ENCODE measurements at places on chromosomes 1 and 21.

- no peak for DNase-seq
These were observed 26.2 kb downstream of the RHBDL2 start for GRCh38 chr1:38915352-38915948.

GRCh38 chr1:178628637-178629251, 96.3 kb upstream of the RALGPS2 start:
- no peak for DNase-seq

DNA sequence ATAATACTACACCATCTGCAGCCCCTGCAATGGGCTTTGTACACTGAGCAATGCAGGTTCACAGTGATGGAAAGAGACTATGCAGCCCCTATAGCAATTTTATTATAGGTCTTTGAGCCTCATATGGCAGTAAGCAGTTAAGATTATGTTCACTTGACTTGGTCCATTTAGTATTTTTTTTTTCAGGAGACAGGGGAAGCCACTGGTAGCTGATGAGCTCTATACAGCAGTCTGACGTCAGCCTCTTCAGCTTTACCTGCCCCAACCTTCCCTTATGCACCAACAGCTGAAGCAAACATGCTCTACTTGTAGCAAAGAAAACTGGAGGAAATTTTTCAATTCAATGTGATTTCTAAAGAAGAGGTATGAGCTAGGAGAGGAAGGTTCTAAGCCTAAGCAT, 32.2 kb downstream of the AIDA start:
- DNase-seq, result no peak

- no peak for DNase-seq
These were observed 26.4 kb downstream of the CD48 start for GRCh38 chr1:160685266-160685665.

GRCh38 chr1:201500670-201501120, 6.2 kb downstream of the CSRP1 start:
- DNase-seq, result no peak

GRCh38 chr21:46253610-46254124, 25.1 kb upstream of the LSS start:
- no peak for DNase-seq

- DNase-seq, result no peak
These were observed 77.4 kb downstream of the STUM start for GRCh38 chr1:226625832-226626576.

GRCh38 chr1:100539836-100540536, 2.0 kb downstream of the GPR88 start:
- DNase-seq, result peak; percentile 25

DNA sequence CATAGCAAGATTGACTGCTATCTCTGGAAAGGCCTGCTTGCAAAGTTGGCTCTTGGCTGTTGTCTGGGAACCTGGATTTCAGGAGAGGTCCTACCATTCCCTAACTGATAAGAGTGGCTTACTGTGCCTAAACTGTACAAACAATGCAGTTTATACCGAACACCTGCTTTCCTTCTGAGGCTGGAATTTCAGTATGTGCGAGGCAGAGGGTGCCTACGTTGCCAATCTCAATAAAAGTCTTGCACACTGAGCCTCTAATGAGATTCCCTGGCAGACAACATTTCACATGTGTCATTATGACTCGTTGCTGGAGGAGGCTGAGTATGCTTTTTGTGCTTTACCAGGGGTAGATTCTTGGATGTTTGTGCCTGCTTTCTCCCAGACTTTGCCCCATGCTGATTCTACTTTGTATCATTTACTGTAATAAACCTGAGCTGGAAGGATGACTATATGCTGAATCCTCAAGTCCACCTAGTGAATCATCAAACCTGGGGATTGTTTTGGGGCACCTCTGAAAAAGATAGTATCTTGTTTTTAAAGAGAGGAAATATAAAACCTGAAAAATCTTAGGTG, 58.9 kb upstream of the GNG4 start:
- peak; percentile 71 for DNase-seq

DNA sequence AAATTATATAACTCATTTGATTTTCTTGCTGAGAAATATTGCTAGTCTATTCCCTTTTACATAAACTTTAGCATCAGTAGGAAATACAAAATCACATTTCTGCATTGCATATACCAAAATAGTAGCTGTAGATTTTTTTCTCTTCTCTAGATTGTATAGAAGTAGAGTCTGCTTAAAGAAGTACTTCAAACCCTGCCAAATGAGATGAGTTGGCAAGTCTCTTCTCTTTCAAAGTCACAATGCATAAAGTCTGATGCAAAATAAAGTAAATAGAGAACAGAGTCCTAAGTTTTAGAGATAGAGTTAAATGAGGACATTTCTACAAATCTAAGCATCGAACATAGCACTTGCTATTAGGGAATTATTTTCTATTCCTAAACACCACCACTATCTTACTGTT, 6.4 kb downstream of the PLPPR4 start:
- no peak for DNase-seq

- peak; percentile 55 for DNase-seq
These were observed 6.6 kb downstream of the LIN28A start for GRCh38 chr1:26417111-26417759.

DNA sequence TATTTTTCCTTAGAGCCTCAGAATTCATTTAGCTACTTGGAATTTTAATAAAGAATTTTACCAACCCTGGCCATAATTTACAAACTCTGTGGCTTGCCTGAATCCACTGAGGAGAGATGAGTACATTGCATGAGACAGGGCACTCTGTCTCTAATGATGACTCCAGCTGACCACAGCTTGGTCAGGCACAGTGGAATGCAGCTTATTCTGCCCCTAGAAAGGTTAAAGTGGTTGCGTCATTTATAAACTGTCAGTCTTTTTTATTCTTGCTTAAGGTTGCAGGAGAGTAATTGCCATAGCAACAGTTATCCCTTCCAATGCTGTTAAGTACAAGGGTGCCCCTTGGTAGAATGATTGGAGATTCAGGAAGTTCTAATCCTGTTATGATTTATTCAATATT, 28.3 kb downstream of the PDE4B start:
- peak; percentile 91 for DNase-seq

DNA sequence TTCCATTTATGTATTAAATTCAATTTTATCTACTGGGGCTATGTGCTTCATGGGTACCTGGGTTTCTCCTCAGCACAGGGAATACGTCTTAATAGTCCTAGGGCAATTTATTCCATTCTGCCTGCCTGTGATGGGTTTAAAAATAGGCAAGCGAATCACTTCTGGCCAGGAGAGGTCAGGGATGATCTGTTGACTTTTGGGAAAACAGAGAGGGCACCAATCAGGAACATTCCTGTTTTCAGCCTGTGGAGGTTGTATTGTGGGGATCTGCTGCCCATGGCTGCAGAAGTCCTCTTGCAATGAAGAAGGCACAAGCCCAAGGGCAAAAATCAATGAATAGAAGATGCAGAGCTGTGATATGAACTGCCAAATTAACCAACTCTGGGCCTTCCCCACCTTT, 303.1 kb downstream of the CTH start:
- no peak for DNase-seq

GRCh38 chr1:169236880-169237279, 130.4 kb downstream of the ATP1B1 start:
- DNase-seq, result no peak

GRCh38 chr1:202683029-202683428, 27.2 kb downstream of the SYT2 start:
- no peak for DNase-seq

GRCh38 chr1:57309630-57310029, 114.2 kb downstream of the DAB1 start:
- no peak for DNase-seq

DNA sequence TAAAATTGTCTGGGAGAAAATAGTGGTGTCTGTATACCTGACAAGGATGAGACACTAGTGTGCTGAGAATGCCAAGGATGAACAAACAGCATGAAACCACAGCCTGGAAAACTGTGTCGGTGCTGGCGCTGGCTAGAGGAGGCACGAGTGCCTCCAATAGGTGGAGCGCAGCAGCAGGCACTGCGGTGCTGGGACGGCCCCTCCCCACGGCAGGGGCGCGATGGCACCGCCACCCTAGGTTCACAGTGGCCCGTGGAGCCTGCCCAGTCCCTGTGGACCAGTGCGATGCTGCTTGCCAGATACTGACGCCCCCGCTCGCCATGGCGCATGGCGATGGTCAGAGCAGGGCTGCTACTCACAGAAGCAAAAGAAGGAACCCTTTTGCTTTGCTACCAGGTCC, 6.8 kb downstream of the CFAP410 start:
- no peak for DNase-seq

GRCh38 chr1:53093451-53093754, 31.4 kb downstream of the PODN start:
- no peak for DNase-seq

GRCh38 chr1:193699261-193699660, 512.8 kb upstream of the B3GALT2 start:
- no peak for DNase-seq

Data from astrocyte of the spinal cord (primary cell).